Stimulated activated CD4-positive, alpha-beta T cell treated with anti-CD3 and anti-CD28 coated beads, Interleukin-15, amount 100 ng/mL, for 24 hours (primary cell): ENCODE measurements at places on chromosomes 2 and 18.
A peak's percentile ranks its signal among the peaks of the same experiment; 100 is the strongest.

- no peak for DNase-seq
Measured at GRCh38 chr2:198311020-198311419, 506.6 kb downstream of the PLCL1 start.

- DNase-seq, result no peak
Measured at GRCh38 chr2:47457268-47457667, 54.3 kb downstream of the MSH2 start.

- DNase-seq, result peak; percentile 4
Measured at GRCh38 chr18:54647176-54647575, 56.1 kb downstream of the DYNAP start.

- no peak for DNase-seq
Measured at GRCh38 chr2:239603411-239604356, 202.9 kb upstream of the HDAC4 start.

DNA sequence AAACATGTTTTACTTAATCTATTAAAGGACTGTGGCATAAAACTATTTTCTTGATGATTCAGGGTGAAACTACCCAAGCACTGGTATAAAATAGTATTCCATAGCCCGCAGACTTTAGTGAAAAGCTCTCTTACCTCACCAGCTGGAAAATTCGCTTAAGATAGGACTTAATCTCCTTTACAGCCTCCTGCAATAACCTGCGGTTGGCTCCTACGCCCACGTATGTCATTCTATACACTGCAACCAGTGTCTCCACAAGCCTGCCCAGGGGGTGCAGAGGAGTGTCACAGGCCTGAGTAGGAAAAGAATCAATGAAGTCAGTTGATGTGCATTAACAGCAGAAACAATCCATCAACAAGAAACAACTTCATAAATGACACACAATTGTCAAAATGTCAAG is 11.3 kb upstream of the MPP4 start:
- DNase-seq, result no peak

DNA sequence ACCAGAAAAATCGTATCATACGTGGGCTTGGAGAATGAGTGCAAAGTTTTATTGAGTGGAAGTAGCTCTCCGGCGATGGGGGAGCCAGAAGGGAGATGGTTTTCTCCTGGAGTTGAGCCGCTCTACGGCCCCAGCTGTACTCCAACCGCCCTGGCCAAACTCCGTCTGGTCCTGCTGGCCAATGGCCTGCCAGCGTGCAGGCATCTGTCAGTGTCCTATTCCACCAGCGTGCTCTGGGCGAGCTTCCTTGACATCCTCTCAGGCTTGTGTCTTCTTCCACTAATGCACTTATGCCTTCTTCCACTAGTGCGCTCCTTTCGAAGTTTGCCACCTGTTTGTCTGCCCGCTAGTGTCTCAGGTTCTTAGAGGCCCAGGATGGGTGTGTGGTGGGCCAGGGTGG is 345.5 kb upstream of the CDH19 start:
- no peak for DNase-seq

- no peak for DNase-seq
Measured at GRCh38 chr2:186559848-186560247, 30.0 kb upstream of the ITGAV start.

- DNase-seq, result no peak
Measured at GRCh38 chr2:84636080-84636971, 120.0 kb downstream of the DNAH6 start.

GRCh38 chr2:69034122-69034521 is 21.1 kb downstream of the ANTXR1 start:
- DNase-seq, result no peak

GRCh38 chr2:232350804-232351685 is 27.5 kb upstream of the ALPP start:
- peak; percentile 22 for DNase-seq

DNA sequence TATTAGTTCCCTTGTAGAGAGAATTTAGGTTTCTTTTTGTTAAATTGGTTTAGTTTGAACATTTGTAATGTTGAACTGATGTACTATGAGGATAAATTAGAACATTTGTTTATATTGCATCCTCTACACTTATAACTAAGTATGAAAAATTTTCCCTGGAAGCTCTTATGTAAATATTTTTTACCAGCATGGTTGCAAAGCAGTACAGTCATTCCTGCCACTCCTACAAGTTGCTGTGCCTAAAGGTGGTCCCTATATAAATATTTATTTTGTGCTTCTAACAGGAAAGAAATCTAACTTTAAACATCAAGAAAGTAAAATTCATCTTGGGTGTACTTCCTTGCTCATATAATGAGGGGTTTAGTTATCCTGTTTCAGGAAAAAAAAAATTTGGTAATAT is 14.2 kb downstream of the TWSG1 start:
- no peak for DNase-seq

- DNase-seq, result no peak
Measured at GRCh38 chr2:64092502-64092901, 51.7 kb downstream of the PELI1 start.

DNA sequence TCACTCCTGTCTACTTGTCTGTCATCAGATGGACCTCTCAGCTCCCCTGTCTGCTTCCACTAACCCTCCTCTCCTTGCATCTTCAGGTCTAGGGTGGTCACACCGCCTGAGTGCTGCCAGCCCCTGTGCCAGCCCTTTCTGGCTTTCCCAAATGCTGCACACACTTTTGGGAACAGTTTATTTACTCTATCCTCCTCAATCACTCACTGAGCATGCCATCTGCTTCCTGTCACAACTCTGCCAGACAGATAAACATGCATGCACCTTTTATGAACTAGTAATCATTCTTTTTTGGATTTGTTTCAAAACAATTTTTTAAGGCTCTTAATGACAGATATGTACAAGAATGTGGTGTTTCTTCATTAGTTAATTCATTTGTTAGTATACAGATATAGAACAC is 56.3 kb upstream of the CCDC195 start:
- no peak for DNase-seq

- DNase-seq, result peak; percentile 32
Measured at GRCh38 chr2:201262718-201263117, 2.4 kb downstream of the CASP8 start.

GRCh38 chr2:128306081-128306930 is 12.4 kb downstream of the HS6ST1 start:
- no peak for DNase-seq

GRCh38 chr2:166385313-166385712 is 9.6 kb upstream of the SCN9A start:
- DNase-seq, result no peak
